Heart left ventricle (tissue), 16 donors: ENCODE measurements at places on chromosomes 5 and 9. TPM values are rescaled to one million over a fixed set of nuclear protein-coding genes. Genes with fewer than 3 reads are reported as not detected.

Gene MLANA
- total RNA-seq = not detected

DNA sequence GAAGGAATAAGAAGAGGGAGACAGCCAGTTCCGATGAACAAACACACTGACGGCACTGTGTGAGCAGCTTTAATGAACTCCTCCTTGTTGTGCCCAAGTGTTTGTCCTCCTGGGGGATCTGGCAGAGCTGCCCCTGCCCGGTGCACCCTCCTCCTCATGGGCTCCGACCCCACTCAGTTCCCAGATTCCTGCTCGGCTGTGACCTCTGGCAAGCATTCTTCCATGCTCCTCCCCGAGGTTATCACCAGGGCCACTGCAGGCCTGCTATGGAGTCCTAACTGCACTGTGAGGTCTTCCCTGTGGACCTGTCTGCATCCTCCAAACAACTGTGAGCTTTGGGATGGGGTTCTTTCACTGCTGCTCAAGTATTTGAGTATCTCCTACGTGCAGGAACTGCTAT lies 142.2 kb downstream of the DCP2 start:
- no peak overlapping the region for H3K4me3 ChIP-seq
- peaks cover 60% of the 10 kb centered on the region for H3K4me1 ChIP-seq
- H3K27ac ChIP-seq = peak overlapping the region; percentile 40
- no peak for DNase-seq
- H3K27me3 ChIP-seq = no peaks in the 10 kb centered on the region

GRCh38 chr5:43616535-43616934 lies 13.6 kb downstream of the NNT start:
- H3K4me1 ChIP-seq = peaks cover 7% of the 10 kb centered on the region
- no peak overlapping the region for H3K4me3 ChIP-seq
- DNase-seq = no peak
- H3K27ac ChIP-seq = no peak overlapping the region
- no peaks in the 10 kb centered on the region for H3K27me3 ChIP-seq

Gene HNRNPA0
- total RNA-seq = 18.1 TPM

GRCh38 chr9:89532944-89533343 lies 35.0 kb upstream of the SEMA4D start:
- no peaks in the 10 kb centered on the region for H3K36me3 ChIP-seq
- H3K27ac ChIP-seq = no peak overlapping the region
- H3K27me3 ChIP-seq = no peaks in the 10 kb centered on the region
- H3K4me1 ChIP-seq = no peaks in the 10 kb centered on the region
- DNase-seq = no peak

- no peak overlapping the region for H3K4me3 ChIP-seq
- H3K36me3 ChIP-seq = no peaks in the 10 kb centered on the region
- DNase-seq = no peak
- H3K4me1 ChIP-seq = no peaks in the 10 kb centered on the region
- no peak overlapping the region for H3K27ac ChIP-seq
Measured at GRCh38 chr5:39714036-39714698, 289.4 kb upstream of the DAB2 start.

DNA sequence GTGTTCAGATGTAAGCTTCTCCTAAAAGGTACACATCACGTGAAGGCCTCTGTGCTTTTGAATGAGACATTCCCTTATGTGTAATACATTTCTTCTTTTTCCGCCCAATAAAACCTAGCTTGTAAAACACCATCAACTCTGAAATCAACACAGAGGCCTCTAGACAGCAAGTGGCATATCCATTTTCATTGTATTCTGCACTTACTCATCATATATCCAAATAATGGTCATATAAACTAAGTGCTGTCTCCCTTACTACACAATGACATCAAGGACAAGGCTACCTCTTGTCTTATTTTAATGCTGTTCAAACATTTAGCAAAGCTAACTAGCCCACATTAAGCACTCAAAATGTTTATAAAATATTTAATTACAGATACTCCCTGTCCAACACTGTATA lies 108.5 kb downstream of the ELAVL2 start:
- no peaks in the 10 kb centered on the region for H3K36me3 ChIP-seq
- no peaks in the 10 kb centered on the region for H3K27me3 ChIP-seq
- H3K4me3 ChIP-seq = no peak overlapping the region

Gene GLE1
- total RNA-seq = 17.2 TPM

Gene TNFAIP8
- total RNA-seq = 12.6 TPM

Gene SPATA31A3
- total RNA-seq = not detected

GRCh38 chr5:151597749-151598148 lies 6.6 kb upstream of the FAT2 start:
- H3K27me3 ChIP-seq = no peaks in the 10 kb centered on the region
- no peak overlapping the region for H3K27ac ChIP-seq
- DNase-seq = no peak
- no peaks in the 10 kb centered on the region for H3K36me3 ChIP-seq
- H3K4me1 ChIP-seq = peaks cover 15% of the 10 kb centered on the region

- no peak for DNase-seq
- H3K4me1 ChIP-seq = no peaks in the 10 kb centered on the region
- no peaks in the 10 kb centered on the region for H3K27me3 ChIP-seq
Measured at GRCh38 chr5:34632807-34633422, 23.2 kb upstream of the RAI14 start.

GRCh38 chr9:104795082-104795481 lies 31.2 kb downstream of the NIPSNAP3B start:
- no peaks in the 10 kb centered on the region for H3K4me1 ChIP-seq
- no peak overlapping the region for H3K4me3 ChIP-seq
- peaks cover 98% of the 10 kb centered on the region for H3K36me3 ChIP-seq
- H3K27ac ChIP-seq = no peak overlapping the region
- DNase-seq = no peak
- H3K27me3 ChIP-seq = no peaks in the 10 kb centered on the region

DNA sequence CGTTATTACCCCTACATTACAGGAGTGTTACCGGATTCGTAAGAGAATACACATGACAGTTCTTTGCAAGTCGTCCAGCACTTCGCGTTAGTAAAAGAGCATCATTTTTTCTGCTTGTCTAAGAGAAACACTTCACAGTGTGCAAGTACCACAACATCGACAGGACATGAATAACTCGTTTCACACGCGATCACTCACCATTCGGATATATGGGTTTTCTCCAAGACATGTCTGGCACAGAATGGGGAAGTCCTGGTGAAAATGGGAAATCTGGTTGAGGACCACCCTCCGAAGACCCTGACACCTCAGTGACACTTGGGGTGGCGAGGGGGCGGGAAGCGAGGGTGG lies 642 bp downstream of the RBM22 start:
- DNase-seq = no peak
- peak overlapping the region; percentile 96 for H3K4me3 ChIP-seq
- H3K36me3 ChIP-seq = peaks cover 44% of the 10 kb centered on the region
- H3K27ac ChIP-seq = peak overlapping the region; percentile 97

Gene PCDHGA11
- total RNA-seq = 2.8 TPM

- H3K36me3 ChIP-seq = no peaks in the 10 kb centered on the region
- H3K27me3 ChIP-seq = no peaks in the 10 kb centered on the region
- peak overlapping the region; percentile 25 for H3K4me3 ChIP-seq
- H3K4me1 ChIP-seq = peaks cover 91% of the 10 kb centered on the region
- H3K27ac ChIP-seq = peak overlapping the region; percentile 87
- peak; percentile 74 for DNase-seq
Measured at GRCh38 chr5:142782976-142783530, 12.9 kb downstream of the ARHGAP26 start.

Gene NR4A3
- total RNA-seq = 2.4 TPM

GRCh38 chr9:92639791-92640271 lies 30.1 kb downstream of the IPPK start:
- peaks cover 97% of the 10 kb centered on the region for H3K36me3 ChIP-seq
- H3K4me3 ChIP-seq = no peak overlapping the region
- peaks cover 3% of the 10 kb centered on the region for H3K4me1 ChIP-seq
- no peaks in the 10 kb centered on the region for H3K27me3 ChIP-seq
- no peak for DNase-seq

- DNase-seq = no peak
- H3K27me3 ChIP-seq = no peaks in the 10 kb centered on the region
- no peak overlapping the region for H3K4me3 ChIP-seq
- H3K4me1 ChIP-seq = peaks cover 35% of the 10 kb centered on the region
- no peak overlapping the region for H3K27ac ChIP-seq
Measured at GRCh38 chr5:138960145-138960692, 85.1 kb upstream of the LRRTM2 start.

Gene GRM6
- not detected for total RNA-seq

DNA sequence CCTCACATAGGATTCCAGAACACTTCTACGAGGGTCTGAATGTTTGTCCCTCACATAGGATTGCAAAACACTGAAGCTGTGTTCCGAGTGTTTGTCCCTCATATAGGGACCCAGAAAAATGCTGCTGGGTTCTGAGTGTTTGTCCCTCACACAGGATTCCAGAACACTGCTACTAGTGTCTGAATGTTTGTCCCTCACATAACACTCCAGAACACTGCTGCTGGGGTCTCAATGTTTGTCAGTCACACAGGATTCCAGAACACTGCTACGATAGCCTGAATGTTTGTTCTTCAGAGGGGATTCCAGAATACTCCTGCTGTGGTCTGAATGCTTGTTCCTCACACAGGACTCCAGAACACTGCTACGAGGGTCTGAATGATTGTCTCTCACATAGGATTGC lies 218.7 kb downstream of the FOXD4L6 start:
- no peak overlapping the region for H3K4me3 ChIP-seq
- H3K36me3 ChIP-seq = no peaks in the 10 kb centered on the region
- H3K4me1 ChIP-seq = no peaks in the 10 kb centered on the region
- no peak overlapping the region for H3K27ac ChIP-seq

Gene FOXI1
- not detected for total RNA-seq

DNA sequence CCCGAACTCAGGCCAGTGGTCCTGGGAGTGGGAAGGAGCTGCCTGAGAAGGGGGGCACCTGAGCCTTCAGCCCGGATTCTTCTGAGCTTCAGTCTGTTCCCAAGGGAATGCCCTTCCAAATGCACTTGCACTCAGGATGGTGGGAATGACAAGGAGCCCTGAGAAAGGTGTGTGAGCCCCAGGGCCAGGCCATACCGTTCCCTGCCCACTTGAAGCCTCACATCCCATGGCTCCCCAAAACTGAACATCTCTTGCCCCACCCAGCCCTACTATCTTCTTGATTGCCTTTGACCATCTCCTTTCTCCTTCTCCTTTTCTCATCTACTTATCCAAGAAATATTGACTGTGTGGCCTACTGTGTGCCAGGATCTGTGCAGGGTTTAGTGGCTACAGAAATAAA lies 84.4 kb upstream of the HSPA9 start:
- no peak overlapping the region for H3K27ac ChIP-seq
- H3K4me1 ChIP-seq = no peaks in the 10 kb centered on the region
- no peaks in the 10 kb centered on the region for H3K36me3 ChIP-seq
- no peaks in the 10 kb centered on the region for H3K27me3 ChIP-seq
- no peak for DNase-seq

DNA sequence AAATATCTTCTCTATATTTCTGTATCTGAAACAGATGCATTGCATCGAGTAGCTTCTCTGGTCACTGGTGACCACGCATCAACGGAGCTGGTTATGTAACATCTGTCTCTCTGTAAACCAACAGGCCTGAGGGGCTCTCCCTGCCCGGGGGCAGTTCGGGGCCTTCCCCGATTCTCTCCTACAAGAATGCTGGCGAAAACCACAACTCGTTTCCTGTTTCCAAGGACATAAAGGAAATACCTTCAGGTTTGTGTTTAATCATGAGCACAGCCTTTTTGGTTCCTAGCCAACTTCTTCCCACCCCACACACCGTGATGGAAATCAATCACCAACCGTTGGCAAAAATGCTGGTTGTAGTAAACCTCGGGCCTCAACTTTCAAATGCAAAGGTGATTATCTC lies 25.1 kb downstream of the GDNF start:
- no peaks in the 10 kb centered on the region for H3K36me3 ChIP-seq
- no peak for DNase-seq
- H3K27me3 ChIP-seq = peaks cover 4% of the 10 kb centered on the region
- H3K4me3 ChIP-seq = no peak overlapping the region
- no peaks in the 10 kb centered on the region for H3K4me1 ChIP-seq
- no peak overlapping the region for H3K27ac ChIP-seq

DNA sequence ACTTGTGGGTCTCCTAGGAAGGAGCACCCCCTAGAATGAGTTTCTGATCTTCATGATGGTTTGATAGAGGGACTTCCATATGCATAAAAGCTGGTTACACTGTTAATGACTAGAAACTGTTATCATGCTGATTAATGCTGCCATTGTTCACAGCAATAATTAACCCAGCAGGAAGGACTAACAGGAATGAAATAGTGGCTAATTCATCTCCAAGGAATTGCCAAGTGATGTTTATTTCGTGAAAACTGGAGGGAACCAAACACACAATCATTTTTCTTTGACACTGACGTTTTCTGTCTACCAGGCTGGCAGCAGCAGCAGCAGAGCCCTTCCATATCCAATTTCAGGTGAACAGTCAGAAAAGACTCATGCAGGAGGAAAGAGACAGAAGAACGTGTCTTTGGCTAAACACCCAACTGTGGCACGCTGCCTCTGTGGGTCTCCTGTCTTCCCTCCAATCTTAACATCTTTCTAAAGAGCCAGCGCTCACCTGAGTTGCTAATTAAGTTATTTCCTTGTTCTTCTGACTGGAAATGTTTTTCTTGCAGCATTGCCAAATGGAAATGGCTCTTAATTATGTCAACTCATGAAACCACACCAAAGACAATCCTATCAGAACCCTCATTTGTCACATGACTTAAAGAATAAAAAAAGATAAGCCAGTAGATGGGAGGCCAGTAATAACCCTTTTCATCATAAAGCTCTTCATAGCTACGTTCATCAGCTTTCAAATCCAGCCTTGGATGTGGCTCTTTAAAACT lies 181.5 kb downstream of the SLIT3 start:
- no peaks in the 10 kb centered on the region for H3K27me3 ChIP-seq
- H3K4me3 ChIP-seq = no peak overlapping the region

Gene ZNF79
- 5.6 TPM for total RNA-seq

Gene CTXN3
- not detected for total RNA-seq

Gene OMD
- 10.2 TPM for total RNA-seq

Gene NPDC1
- total RNA-seq = 64.8 TPM

- H3K4me3 ChIP-seq = no peak overlapping the region
- DNase-seq = no peak
- no peaks in the 10 kb centered on the region for H3K27me3 ChIP-seq
- no peaks in the 10 kb centered on the region for H3K36me3 ChIP-seq
Measured at GRCh38 chr9:80775530-80775929, 913.8 kb downstream of the TLE1 start.

GRCh38 chr5:76733049-76733417 lies 17.1 kb downstream of the F2R start:
- H3K4me1 ChIP-seq = no peaks in the 10 kb centered on the region
- H3K27me3 ChIP-seq = no peaks in the 10 kb centered on the region
- H3K27ac ChIP-seq = no peak overlapping the region

- peaks cover 46% of the 10 kb centered on the region for H3K4me1 ChIP-seq
- no peaks in the 10 kb centered on the region for H3K27me3 ChIP-seq
- no peaks in the 10 kb centered on the region for H3K36me3 ChIP-seq
- peak; percentile 49 for DNase-seq
Measured at GRCh38 chr5:149143470-149143869, 2.2 kb downstream of the ABLIM3 start.

- H3K27ac ChIP-seq = peak overlapping the region; percentile 90
- peak; percentile 4 for DNase-seq
- peaks cover 5% of the 10 kb centered on the region for H3K4me1 ChIP-seq
Measured at GRCh38 chr9:136865041-136865767, 904 bp downstream of the EDF1 start.

GRCh38 chr9:96875461-96876142 lies 21.3 kb upstream of the ZNF782 start:
- H3K4me3 ChIP-seq = peak overlapping the region; percentile 6
- DNase-seq = peak; percentile 72
- H3K27me3 ChIP-seq = peaks cover 33% of the 10 kb centered on the region
- no peak overlapping the region for H3K27ac ChIP-seq
- no peaks in the 10 kb centered on the region for H3K36me3 ChIP-seq
- no peaks in the 10 kb centered on the region for H3K4me1 ChIP-seq

Gene HAVCR1
- total RNA-seq = not detected

GRCh38 chr9:105877721-105878120 lies 183.4 kb downstream of the TMEM38B start:
- H3K4me1 ChIP-seq = no peaks in the 10 kb centered on the region
- no peaks in the 10 kb centered on the region for H3K36me3 ChIP-seq
- H3K27ac ChIP-seq = no peak overlapping the region
- no peaks in the 10 kb centered on the region for H3K27me3 ChIP-seq
- no peak for DNase-seq
- H3K4me3 ChIP-seq = no peak overlapping the region

Gene RALGPS1
- total RNA-seq = 10.3 TPM

Gene MZB1
- total RNA-seq = 0.97 TPM
